ENCODE measurements at places on chromosomes 4 and X.

DNA sequence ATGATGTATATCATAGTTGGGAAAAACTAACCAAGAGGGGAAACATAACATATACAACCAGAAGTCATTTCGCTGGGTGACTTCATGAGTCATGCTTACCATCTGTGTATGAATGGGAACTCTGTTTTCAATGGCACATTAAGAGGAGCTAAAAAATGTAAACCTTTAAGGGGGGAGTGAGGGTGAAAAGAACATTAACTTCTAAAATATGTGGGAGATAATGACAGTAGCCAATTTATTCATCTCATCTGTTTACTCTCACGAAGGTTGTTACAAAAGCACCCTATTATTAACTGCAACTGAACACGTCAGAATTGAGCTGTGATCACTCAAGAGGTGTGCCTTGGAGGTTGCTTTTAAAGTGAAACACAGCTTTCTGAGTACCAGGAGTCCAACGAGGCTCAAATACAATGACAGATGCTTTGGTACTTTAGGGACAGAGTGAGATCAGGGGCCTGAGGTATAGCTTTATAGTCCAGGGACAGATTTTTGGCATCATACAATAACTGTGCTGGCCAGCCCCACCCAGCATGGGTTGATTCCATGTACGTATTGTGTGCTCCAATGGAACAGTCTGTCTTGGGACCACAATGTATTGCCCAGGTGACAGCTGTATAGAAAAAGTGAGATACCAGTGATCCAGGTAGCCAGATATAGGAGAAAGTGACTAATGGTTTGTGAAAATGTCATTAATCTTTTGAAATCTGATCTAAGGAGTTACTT, 107.3 kb downstream of the AMMECR1 start:
- peak; percentile 93 for DNase-seq

DNA sequence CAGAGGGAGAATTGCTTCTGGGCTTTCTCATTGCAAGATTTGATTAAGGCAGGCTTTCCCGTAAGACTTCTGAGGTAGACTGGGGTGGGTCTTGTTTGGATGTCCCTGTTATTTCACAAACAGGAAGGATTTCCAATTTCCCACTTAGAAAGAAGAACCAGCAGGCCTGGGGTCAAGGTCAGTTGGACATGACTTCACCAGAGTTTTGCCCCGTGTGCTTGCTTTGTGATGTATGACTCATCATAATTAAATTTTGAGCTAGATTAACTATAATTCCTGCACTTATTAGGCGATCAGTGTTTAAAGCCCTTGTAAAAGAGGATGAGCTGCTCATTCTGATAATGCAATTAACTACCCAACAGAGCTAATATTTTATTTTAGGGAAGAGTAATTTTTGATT, 32.8 kb upstream of the ARHGAP36 start:
- no peak for DNase-seq

GRCh38 chr4:99624141-99624719, 33.4 kb downstream of the C4orf54 start:
- no peak for DNase-seq

DNA sequence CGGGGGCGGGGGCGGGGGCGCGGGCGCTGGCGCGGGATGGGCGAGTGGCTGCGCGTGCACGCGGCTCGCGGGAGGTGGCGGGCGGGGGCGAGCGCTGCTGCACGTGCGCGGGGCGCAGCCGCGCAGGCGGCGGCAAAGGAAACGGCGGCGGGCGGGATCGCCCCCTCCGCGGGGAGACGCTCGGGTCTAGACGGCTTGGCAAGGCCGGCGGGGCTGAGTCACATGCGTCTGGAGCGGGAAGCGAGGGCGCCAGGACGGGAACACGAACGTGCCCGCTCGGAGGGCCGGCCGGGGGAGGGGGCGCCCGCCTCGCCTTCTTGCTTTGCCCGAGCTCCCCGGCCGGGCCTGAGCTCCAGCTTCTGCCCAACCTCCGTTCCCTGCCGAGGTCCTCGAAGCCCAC, 4.3 kb upstream of the HAUS7 start:
- peak; percentile 74 for DNase-seq

GRCh38 chrX:49039598-49040375, 3.4 kb downstream of the TFE3 start:
- peak; percentile 95 for DNase-seq

DNA sequence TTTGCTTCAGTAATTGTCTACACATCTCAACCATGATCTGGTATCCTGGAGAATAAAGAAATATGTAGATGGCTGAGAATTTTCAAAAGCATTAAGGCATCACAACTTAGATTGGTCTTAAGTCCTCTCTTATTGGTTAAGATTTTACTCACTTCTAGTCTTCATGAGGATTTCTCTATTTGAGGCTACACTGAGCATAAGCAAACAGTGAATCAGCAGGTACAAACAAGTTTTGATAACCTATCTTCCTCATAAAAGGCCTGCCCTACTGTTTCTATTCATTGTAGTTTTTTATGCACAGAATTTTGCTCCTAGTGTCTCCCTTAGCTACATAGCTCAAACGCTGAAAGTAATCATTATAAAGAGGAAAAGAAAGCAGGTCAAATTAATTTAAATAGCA, 460.7 kb upstream of the RPS6KA3 start:
- DNase-seq = no peak

- DNase-seq = peak; percentile 28
These were observed 30.4 kb downstream of the LAMTOR3 start for GRCh38 chr4:99863804-99864203.
